ENCODE measurements at places on chromosomes 5 and 9. TPM values are rescaled to one million over a fixed set of nuclear protein-coding genes. Genes with fewer than 3 reads are reported as not detected.

The CTXN3 gene
- not detected for total RNA-seq

The ADRA1B gene
- 14.8 TPM for total RNA-seq

The SLF1 gene
- 2.7 TPM for total RNA-seq

The PLK2 gene
- total RNA-seq, result 126 TPM

The FAF2 gene
- 23.0 TPM for total RNA-seq

- DNase-seq, result no peak
Observed at GRCh38 chr9:112158656-112159367, 16.3 kb downstream of the SUSD1 start.

- no peak for DNase-seq
Observed at GRCh38 chr9:107994648-107995047, 505.1 kb upstream of the KLF4 start.

DNA sequence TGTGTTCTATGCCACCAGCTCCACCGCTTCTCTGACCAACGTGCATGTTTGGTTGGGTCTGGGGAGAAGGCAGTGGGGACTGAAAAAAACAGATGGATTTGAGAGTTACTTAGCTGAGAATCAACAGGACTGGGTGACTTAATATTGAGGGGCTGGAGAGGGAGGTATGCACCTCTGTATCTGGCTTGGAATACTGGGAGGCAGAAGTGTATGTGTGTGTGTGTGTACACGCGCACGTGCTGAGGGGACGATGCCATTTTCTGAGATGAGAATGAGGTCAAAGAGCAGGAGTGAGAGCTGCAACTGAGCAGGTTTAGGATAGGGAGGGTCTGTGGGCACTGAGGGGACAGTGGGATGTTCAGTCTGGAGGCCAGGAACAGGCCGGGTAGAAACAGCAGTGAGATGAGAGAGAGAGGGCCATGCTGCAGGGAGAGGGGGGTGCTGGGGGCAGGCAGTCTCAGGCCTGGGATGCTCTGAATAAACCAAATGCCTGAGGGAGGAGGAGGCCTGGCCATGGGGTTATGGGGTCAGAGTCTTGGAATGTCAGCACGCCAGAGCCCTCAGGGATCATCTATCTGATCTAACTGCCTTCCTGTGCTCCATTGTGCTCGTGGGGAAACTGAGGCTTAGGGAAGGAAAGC is 14.0 kb downstream of the PDGFRB start:
- no peak for DNase-seq

DNA sequence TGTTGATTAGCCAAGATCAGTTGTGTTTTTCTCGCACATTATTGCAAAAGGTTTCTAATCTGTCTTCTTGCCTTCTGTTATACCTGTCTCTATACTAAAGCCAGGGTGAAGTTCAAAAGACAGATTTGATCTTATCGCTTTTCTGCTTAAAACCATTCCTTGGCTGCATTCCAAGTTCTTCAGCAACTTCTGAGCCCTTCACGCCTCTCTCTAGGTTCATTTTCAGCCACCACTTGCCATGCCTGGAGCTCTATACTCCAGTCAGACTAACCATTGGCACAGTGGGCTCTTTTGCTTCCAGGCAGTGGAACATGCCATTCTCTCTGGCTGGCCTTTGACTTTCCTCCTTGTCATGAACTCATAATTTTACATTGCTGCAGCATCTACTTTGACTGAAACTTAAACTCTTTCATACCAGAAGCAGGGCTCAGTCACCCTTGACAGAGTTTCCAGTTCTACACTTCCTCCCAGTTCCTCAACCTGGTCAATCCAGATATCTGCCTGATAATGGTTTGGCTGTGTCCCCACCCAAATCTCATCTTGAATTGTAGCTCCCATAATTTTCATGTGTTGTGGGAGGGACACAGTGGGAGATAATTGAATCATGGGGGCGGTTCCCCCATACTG is 114.4 kb downstream of the SLC12A2 start:
- DNase-seq, result no peak

DNA sequence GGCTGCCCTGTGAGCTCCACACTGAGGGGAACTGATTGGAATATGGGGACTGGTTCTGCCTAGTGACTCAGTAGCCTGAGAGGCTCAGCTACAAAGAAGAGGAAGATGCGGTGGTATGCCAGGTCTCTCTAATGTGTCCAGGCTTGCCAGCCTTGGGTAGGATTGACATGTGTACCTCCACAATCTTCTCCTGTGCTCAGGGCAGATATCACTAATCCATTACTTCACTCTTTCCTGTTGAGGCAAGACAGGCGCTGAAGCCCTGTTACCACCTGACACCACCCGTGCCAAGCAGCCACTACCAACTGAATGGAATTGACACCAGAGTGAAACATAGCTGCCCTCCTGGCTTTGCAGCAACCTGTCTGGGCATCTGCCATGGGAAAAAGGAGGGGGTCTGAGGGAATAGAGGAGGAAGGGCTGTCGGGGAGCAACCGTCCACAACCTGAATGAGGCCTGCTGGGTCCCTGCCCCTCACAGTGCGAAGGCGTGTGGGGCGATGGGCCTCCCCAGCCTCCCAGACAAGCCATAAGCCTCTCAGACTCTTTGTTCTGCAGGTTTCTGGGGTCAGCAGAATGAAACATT is 114.7 kb upstream of the CXCL14 start:
- DNase-seq, result no peak

DNA sequence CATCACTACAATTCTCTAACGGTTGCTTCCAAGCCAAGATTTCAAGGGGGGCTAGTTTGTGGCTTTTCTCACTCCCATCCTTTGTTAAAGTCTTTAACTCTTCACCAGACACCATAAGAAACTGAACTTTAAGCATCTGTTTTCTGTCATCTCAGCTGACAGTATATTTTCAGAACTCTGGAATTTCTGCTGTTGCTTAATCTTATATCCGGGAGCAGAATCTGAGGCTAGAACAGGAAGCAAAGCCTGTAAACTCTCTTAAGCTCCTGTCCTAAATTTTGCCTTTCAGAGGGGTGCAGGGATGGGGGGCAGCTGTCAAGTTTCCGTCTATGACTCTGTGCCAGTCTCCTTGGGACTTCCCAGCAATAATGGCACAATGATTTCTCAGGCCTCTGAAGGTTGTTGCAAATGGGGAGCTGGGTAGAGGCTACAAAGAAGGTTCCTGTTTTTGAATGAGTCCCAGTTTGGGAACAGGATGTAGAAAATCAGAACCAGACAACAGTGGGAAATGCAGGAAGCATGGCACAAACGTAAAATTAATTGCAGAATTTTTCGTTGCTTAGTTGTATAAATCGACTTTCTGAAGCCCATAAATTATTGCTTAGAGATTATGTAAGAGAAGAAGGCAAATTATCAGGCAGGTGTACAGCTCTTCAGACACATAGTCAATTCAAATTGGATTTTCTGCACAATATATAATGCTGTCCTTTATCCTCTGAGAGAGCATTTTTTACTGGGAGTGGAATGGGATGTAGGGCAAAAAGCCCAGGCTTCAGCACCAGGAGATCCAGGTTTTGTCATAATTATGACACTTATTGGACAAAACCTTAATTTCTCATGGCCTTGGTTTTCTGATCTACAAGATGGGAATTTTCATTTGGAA is 430.9 kb downstream of the DMAC1 start:
- no peak for DNase-seq

DNA sequence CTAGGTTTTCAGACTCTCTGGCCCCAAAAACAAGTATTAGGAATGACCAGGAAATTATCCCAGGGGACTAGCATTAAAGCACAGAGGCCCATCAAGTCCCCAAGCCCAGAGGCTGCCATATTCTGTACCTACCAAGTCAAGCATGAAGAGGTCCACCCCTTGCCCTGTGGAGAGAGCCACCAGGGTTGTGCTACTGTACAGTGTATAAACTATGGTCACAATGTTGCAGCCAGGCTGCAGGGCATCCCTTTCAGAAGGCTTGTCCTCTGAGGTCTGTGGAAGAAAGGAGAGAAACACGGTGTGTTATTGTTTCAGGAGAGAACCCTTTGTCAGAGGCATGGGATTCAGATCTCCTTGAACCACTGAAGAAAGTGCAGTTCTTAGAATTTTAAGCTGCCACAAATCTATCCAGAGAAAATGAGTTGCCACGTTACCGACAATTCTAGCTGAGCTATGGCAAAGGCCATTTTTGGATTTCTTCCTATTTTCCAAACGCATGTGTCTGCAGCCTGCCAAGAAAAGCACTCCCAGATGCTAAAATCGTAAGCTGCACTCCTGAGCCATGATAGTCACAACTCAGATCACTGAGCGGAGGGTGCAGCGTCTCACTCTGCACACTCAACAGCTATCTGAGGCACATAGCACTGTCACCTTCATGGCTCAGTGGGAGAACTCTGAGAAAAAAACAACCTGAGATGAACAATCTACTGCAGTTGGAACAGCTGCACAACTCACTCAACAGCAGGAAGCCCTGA is 45.5 kb upstream of the SPATA31E1 start:
- no peak for DNase-seq

DNA sequence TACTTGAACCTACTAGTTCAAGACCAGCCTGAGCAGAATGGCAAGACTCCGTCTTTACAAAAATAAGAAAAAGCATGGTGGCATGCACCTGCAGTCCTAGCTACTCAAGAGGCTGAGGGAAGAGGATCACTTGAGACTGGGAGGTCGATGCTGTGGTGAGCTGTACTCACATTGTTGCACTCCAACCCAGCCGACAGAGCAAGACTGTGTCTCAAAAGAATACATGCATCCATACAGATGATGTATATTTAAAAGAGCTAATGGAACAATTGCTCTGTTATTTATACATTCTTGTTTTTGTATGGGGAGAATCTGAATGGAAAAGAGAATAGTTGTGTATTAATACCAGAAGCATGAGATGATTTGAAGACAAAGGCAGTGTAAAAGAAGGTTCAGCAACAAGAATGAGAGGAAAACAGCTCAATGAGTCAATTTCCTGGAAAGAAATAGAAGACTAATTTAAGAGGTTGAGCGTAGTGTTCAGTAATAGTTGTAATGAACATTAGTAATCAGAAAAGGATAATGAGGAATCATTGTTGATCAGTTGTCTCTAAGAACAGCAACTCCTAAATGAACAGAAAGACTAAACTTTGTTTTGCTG is 1.9 kb upstream of the LRRC70 start:
- DNase-seq, result no peak

GRCh38 chr5:153881687-153882086 is 157.0 kb downstream of the FAM114A2 start:
- no peak for DNase-seq

DNA sequence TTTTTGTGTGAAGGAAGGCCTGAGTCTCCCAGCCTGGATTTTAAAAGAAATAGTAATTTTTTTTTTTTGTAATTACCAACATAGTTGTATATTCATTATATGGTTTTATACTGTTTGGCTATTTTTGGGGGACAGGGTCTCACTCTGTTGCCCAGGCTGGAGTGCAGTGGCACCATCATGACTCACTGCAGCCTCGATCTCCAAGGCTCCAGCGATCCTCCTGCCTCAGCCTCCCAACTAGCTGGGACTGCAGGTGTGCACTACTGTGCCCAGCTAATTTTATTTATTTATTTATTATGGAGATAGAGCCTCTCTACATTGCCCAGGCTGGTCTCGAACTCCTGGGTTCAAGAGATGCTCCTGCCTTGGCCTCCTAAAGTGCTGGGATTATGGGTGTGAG is 5.1 kb downstream of the LRRC8A start:
- no peak for DNase-seq

DNA sequence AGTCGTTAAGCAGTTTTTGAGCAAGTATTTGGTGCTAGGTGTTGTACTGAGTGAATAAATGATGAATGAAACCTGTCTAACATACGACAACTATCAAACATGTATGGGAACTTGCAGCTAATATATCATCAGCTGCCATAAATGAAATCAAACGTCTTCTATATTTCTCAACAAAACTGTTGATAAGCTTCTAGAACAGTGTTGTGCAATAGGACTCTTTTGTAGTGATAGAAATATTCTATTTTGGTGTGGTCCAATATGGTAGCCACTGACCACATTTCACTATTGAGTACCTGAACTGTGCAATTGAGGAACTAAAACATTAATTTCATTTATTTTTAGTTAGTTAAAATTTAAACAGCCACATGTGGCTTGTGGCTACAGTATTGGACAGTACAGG is 16.3 kb upstream of the FYB1 start:
- no peak for DNase-seq

GRCh38 chr5:93257616-93258015 is 323.4 kb downstream of the NR2F1-AS1 start:
- no peak for DNase-seq

DNA sequence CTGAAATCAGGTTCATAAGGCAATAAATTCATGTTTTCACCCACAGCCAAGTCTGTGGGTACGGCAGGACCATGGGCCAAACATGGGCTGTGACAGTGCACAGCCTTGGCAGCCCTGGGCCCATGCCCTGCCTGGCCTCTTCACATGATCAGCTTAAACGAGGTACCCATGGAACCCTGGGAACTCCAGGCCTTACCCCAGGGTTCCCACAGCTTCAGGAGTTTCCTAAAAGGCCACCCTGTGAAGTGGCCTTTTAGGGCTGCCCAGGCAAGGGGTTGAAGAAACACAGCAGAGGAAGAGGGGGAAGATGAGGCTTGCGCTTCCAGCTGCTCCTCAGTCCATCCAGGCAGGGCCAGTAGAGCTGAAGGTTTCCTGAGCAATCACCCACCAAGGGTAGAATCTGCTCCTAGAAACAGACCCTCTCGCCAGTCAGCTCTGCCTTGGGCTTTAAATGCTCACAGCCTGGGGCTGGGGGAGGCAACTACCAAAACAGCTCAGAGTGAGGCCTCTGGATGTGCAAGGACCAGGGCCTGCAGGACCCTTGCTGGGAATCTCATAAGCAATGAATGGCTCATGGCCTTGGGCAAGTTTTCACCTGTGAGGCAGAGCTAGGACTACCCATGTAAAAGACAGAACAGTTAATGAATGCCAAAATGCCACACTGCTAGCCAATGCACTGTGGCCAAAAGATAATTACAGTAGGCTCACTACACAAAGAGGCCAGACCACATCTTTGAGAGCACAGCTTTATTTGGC is 79.3 kb upstream of the LRRTM2 start:
- no peak for DNase-seq

- DNase-seq, result no peak
Observed at GRCh38 chr5:164048359-164048926, 543.0 kb downstream of the MAT2B start.

DNA sequence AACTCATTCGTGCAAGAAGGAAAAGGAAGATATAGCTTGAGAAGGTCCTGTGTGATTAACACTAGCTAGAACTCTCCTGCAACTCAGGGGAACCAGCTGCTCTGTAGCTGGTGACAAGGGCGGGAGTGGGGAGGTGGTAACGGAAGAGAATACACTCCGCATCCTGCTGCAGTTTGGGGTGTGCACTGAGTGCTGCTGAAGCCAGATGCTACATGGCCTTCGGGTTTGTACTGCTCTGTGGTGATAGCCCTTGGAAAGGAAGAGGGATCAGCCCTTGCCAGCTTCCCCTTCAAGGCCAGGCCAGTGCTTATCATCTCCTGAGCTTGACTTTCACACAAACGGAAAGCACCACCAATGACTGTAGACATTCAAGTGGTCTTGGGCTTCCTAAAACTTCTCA is 34.3 kb downstream of the FRMD3 start:
- no peak for DNase-seq

Measured in thoracic aorta (tissue), 2 donors.